Activated T-cell treated with anti-CD3 and anti-CD28 coated beads for 24 hours (primary cell): ENCODE measurements at places on chromosomes 6 and 20.

DNA sequence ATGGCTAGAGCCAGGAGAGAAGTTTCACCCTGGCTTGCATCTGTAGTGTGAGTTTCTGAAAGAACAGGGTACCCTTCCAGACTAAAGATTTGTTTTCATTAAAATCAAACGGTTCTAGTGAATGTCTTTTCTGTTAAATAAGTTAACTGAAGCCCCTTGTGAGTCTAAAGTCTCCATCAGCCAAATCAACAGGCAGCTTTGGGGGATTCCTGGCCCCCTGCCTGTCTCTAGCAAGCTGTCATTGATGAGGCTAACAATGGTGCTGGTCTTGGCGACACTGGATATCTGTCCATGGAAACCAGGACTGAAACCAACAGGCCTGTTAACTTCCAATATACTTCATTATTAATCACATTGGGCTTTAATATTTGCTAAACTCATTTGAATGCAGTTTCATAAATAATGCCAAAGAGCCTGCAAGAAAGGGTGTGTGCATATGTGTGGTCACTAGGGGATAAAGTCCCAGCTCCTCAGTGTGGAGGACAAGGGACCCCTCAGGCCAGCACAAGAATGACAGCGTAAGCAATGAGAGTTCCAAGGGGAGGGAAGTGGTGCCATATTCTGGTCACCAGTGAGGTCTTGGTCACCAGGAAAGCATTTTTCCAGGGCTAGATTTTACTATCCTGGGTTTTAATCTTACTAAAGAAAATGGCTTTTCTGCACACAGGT is 9.1 kb upstream of the RNF182 start:
- DNase-seq, result no peak

GRCh38 chr6:39172377-39172757 is 56.9 kb downstream of the KCNK5 start:
- DNase-seq, result no peak

DNA sequence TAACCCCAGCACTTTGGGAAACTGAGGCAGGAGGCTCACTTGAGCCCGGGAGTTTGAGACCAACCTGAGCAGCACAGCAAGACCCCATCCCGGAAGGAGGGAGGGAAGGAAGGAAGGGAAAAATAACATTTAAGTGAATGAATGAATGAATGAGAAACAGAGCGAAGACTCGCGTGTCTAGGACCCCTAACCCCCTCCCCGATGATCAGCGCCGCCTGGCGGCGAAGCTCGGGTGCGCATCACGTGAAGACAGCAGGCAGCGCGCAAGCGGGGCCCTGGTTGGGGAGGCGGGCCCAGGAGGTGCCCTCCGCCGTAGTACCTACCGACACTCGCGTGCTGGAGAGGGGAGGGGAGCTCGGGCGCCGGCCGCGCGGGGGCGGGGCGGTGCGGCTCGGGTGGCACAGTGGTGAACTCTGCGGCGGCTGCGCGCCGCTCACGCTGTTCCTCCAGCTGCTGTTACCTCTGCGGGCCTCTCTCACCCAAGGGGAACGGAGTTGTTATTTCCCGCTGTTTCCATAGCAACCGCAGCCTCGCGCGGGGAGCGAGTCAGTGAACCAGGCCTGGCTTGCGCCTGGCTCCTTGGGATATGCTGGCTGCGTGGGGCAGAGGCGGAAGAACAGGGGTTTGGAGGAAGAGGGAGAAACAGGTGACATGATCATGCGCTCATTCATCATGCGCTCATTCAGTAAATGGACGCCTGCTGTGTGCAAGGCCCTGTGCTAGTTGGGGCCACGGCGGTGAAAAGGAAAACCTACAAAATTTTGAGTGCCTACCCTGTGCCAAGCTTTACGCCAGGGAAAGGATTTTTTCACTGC is 2.0 kb upstream of the DCDC2 start:
- peak; percentile 74 for DNase-seq

GRCh38 chr6:8195040-8195713 is 92.8 kb upstream of the EEF1E1 start:
- DNase-seq, result no peak

DNA sequence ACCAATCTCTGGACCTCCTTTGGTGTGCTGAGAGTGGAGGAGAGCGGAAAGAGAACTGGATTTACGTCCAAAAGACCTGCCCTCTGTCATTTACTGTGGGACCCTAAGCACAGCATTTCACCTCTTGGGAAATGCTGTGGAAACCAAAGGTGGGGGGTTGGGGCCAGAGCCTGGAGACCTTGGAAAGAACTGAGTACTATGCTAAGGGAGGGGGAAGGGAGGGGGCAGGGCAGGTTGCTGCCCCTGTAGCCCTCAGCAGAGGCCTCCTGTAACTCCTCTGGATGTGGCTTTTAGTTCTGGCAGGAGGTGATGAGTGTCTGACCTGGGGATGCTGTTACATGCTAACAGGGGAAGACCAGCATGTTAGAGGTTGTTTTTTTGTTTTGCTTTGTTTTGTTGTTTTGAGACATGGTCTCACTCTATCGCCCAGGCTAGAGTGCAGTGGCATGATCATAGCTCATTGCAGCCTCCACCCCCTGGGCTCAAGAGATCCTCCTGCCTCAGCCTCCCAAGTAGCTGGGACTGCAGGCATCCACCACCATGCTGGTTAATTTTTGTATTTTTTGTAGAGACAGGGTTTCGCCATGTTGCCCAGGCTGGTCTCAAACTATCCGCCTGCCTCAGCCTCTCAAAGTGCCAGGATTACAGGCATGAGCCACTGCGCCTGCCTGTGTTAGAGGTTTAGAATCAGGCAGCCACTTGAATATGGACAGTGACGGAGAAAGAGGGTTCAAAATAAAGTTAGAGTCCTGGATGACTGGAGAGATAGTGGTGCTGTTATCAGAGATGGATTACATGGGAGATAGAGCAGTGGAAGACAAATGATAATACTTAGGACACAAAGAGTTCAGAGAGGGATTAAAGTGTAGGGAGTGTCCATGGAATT is 18.4 kb upstream of the PARD6B start:
- no peak for DNase-seq

DNA sequence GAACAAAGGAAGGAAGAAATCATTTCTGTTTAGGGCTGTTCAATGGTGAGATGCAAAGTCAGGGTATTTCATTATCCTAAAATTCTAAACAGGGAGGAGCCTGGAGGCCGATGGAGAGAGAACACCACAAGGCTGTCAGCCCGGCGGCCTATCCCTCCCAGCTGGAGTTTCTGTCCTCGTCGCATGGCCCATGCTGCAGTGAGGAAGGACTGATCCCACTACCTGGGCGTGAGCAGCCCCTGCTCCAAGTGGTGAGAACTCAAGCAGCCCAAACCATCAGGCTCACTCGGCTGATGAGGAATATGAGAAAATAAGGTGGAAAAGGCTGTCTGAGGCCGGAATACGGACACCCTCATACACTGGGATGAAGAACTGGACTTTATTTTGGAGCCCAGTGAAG is 30.8 kb downstream of the DIDO1 start:
- no peak for DNase-seq

GRCh38 chr20:22999756-23000155 is 35.4 kb upstream of the SSTR4 start:
- DNase-seq, result no peak

- peak; percentile 27 for DNase-seq
Observed at GRCh38 chr20:32018269-32019155, 8.3 kb downstream of the CCM2L start.

- DNase-seq, result no peak
Observed at GRCh38 chr6:44006123-44006871, 121.0 kb downstream of the MRPL14 start.

GRCh38 chr20:63097336-63097831 is 90.6 kb upstream of the BHLHE23 start:
- DNase-seq, result no peak

DNA sequence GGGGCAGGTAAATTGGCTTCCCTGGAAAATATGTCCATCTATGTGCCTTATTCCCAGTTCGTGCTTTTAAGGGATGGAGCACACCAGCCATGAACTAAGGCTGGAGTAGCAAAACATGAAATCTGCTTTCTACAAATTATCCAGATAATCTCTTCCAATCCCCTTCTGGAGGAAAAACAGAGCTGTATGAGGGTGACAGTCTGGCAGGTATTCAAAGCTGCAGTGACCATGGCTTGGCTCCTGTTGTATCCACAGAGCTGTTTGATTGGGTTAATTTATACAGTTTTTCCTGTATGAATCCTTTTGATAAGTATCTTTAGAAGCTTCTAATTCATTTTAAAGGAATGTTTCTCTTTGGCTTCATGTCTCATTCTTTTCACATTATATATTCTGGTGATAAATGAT is 144.4 kb downstream of the AIG1 start:
- no peak for DNase-seq

- DNase-seq, result no peak
Observed at GRCh38 chr6:7196685-7197283, 89.0 kb downstream of the RREB1 start.

- DNase-seq, result no peak
Observed at GRCh38 chr6:158414851-158415262, 102.6 kb downstream of the TULP4 start.

- no peak for DNase-seq
Observed at GRCh38 chr6:11243861-11244260, 11.4 kb upstream of the NEDD9 start.

GRCh38 chr20:10708351-10709185 is 34.8 kb upstream of the JAG1 start:
- DNase-seq, result no peak

GRCh38 chr20:21102603-21103311 is 3.4 kb downstream of the LINC00237 start:
- DNase-seq, result no peak

- no peak for DNase-seq
Observed at GRCh38 chr20:12409501-12409900, 491.8 kb downstream of the BTBD3 start.

- DNase-seq, result no peak
Observed at GRCh38 chr6:44867571-44868334, 460.4 kb upstream of the RUNX2 start.

- DNase-seq, result no peak
Observed at GRCh38 chr6:152380993-152381898, 255.9 kb downstream of the SYNE1 start.

- no peak for DNase-seq
Observed at GRCh38 chr6:311679-312220, 19.5 kb downstream of the DUSP22 start.

- DNase-seq, result no peak
Observed at GRCh38 chr20:48697845-48698491, 129.8 kb downstream of the PREX1 start.

- no peak for DNase-seq
Observed at GRCh38 chr6:106530502-106530901, 98.8 kb downstream of the RTN4IP1 start.

- DNase-seq, result no peak
Observed at GRCh38 chr6:89643406-89643805, 4.9 kb upstream of the LYRM2 start.

DNA sequence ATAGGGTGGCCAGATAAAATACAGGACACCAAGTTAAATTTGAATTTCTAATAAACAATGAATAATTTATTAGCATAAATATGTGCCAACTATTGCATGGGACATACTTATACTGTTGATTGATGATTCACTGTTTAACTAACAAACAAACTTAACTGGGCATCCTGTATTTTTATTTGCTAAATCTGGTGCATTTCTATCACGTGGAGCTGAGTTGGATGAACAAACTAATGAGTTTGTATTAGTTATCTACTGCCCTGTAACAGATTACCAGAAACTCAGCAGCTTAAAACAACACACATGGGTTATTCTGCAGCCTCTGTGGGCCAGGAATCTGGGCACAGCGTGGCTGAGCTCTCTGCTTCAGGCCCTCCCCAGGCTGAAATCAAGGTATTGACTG is 28.2 kb upstream of the PMEPA1 start:
- DNase-seq, result no peak

DNA sequence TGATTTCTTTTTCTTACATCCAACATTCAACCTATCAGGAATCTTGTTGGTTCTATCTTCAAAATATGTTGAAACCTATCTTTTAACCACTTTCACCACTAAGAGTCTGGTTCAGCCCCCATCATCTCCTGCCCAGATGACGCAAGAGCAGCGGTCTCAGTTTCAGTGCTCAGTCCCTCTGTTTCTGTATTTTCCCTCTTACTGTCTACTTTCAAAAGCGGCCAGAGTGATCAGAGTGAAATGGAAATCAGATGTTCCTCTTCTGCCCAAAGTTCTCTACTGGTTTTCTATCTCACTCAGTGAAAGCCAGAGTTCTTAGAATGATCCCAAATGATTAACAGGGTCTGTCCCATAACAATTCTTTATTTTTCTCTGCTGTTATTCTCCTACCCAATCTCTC is 147.9 kb upstream of the PDE7B start:
- peak; percentile 2 for DNase-seq

- peak; percentile 59 for DNase-seq
Observed at GRCh38 chr6:106512048-106512967, 117.0 kb downstream of the RTN4IP1 start.

- DNase-seq, result no peak
Observed at GRCh38 chr20:34859367-34859766, 13.3 kb downstream of the GGT7 start.

- DNase-seq, result no peak
Observed at GRCh38 chr6:167987396-167988153, 9.9 kb upstream of the KIF25 start.

GRCh38 chr20:57410398-57410920 is 19.3 kb downstream of the RBM38 start:
- no peak for DNase-seq

DNA sequence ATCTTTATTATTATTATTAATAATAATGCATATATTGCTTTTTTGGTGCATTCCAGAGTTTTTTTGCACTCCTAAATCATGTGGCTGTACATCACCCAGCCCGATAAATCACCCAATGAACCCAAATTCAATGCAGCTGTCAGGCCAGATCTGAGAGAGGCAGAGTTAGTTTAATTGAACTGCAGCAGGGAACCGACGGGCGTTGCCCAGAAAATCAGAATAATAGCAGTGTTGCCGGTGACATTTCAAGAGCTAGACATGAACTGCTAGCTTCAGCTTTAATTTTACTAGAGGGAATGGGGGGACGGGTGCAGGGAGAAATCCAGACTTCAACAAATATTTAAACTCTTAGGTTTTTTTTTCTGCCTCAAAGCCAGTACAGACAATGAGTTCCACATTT is 135.0 kb downstream of the CLIC5 start:
- DNase-seq, result no peak

DNA sequence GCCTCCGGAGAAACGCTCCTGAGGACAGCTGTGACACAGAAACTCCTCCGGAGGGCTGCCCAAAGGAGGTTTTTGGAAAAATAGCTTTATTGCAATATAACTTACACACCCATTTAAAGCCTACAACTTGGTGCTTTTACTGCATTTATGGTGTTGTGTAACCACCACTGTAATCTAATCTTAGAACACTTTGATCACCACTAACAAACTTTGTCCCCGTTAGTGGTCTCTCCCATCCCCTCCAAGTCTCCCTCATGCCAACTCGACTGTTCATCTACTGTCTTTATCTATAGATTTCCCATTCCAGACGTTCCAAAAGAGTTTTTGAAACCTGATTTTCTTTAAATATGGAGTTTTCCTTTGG is 62.8 kb downstream of the SYNJ2 start:
- no peak for DNase-seq

DNA sequence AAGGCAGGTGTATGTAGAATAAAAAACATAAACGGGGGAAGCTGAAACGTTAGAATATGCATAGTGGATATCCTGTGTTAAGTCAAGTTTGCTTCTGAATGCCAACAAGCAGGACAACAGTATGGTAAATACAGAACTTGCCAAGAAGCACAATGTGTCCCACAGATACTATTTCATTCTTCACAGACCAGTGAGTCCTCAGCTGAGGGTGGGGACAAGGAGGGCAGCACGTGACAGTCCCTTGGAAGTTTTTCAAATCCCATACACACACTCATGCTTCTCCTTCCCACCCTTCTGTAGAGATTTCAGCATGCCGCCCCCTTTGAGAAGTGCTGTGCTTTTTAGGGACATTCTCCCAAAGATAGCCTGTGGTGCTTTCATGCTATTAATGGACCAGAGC is 268.5 kb upstream of the ECI2 start:
- no peak for DNase-seq
